Activated CD8-positive, alpha-beta memory T cell treated with anti-CD3 and anti-CD28 coated beads for 1 hour (primary cell): ENCODE measurements at places on chromosomes 2 and 18.

DNA sequence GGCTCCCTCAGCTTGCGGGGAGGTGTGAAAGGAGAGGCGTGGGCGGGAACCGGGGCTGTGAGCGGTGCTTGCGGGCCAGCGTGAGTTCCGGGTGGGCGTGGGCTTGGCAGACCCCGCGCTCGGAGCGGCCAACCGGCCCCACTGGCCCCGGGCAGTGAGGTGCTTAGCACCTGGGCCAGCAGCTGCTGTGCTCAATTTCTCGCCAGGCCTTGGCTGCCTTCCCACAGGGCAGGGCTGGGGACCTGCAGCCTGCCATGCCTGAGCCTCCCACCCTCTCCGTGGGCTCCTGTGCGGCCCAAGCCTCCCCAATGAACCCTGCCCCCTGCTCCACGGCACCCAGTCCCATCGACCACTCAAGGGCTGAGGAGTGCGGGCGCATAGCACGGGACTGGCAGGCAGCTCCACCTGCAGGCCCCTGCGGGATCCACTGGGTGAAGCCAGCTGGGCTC lies 48.2 kb downstream of the RNF138 start:
- no peak for DNase-seq

GRCh38 chr2:19769513-19769912 lies 132.3 kb downstream of the TTC32 start:
- no peak for DNase-seq

DNA sequence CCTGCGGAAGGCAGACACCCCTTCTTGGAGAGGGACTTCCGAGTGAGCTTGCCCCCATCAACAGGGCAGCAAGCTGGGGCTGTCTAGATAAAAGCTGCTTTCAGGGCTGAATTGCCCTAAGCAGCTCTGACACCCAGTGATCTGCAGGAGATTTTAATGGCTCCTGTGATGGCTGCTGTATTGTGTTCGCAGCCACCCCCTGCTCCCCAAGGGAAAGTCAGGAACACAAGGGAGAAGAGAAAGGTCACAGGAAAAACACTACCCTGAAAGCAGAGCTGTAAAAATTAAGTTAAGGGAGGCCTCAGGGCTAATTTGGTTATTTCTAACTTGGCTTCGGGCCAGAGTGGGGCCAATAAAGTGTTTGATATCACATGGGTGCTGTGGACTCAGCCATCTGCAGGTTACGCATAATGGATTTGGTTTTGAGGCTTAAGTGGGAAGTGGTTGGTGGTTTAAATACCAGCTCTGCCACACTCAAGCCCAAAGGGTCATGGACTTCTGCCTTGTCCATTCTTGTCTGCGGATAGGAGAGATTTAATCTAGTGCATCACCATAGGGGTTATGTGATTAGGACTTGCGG lies 147.6 kb downstream of the CLIP4 start:
- no peak for DNase-seq

DNA sequence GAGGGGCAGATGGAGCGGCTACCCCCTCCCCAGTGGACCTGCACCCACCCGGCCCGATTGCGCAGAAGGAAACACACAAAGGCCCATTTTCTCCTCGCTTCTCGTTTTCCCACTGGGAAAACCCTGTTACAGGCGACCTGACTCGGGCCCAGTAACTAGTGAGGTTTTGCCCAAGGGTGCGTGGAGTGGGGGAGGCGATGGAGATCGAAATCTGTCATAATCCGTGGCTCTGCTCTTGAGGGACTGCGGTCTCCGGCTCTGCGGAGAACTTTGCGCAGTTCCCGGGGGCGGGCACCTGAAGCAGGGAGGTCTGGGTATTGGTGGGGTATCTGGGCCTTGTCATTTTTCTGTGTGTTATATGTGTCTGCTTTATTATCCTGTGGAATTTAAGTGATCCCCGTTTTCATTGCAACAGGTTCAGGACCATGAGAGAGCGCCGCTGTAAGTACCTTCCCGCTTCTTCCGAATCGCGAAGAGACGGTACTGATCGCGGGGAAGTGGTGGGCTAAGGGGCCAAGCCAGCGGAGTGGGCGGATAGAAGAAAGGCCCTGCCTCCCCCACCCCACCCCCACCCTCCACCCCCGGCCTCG lies 4.0 kb upstream of the HOXD4 start:
- DNase-seq: no peak

DNA sequence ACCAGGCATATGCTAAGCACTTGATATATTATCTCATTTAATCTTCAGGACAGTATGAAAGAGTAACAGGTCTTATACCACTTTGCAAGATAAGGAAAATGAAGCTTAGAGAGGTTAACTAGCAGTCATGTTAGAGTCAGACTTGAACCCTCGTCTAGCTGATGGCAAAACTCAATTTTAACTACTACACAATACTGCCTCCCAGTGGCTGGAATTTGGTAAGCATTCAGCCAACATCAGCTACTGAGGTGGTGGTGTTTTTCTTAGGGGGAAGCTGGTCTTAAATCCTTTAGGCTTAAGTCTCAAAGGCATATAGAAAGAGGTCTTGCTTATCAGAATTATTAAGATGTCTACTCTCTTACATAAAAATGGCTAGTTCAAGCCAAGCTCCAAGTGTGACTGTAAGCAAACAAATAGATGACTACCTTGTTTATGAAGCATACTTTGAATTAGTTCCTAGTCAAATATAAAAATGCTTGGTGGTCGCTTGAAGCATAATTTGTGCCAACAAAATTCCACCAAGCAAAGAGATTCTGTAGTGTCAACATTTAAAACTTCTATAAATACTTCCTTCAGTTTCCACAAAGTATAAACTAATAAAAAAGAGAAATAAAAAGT lies 325.4 kb upstream of the FIGN start:
- no peak for DNase-seq

DNA sequence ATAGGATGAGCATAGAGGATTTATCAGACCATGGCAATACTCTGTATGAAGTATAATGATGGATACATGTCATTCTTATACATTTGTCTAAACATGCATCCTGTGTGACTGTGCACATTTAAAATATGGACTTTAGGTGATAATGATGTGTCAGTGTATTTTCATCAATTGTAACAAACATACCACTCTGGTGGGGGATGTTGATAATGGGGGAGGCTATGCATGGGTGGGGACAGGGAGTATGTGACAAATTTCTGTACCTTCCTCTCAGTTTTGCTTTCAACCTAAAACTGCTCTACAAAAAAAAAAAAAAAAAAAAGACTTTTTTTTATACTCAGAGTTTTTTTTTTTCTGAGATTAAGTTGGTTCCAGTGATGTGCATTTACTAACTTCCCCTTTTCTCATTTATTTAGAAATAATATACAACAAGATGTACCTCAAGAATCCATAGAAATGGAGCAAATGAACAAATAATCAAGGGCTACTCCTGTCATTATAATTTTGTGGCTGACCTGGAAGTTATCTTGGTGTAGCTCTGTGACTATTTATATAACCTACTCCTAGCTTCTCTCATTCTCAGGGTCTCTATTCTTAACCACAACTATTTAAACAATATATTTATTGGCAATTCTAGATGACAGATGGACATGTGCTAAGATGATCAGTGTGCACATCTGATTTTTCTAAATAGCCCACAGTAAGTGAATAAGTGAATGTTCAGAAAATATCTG lies 108.9 kb upstream of the ITGA4 start:
- DNase-seq: no peak

DNA sequence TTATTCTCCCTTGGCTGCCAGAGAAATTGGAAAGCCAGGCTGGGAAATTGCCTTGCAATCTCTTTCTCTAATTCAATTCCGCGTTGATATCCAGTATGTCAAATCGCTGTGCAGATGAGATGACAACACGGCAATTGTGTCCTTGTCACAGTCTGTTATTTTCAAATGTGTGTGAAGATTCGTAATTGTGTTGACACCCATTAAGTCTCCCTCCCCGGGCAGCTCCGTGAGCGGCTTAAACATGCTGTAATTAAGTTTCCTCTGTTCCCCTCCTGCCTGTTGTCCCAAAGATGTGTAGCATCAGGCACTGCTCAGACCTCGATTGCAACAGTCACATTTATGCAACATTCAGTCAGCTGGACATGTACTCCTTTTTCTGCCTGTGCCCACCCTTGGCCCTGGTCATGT lies 209.5 kb downstream of the LPIN1 start:
- no peak for DNase-seq

GRCh38 chr2:113054066-113054465 lies 1.4 kb upstream of the IL36B start:
- no peak for DNase-seq

DNA sequence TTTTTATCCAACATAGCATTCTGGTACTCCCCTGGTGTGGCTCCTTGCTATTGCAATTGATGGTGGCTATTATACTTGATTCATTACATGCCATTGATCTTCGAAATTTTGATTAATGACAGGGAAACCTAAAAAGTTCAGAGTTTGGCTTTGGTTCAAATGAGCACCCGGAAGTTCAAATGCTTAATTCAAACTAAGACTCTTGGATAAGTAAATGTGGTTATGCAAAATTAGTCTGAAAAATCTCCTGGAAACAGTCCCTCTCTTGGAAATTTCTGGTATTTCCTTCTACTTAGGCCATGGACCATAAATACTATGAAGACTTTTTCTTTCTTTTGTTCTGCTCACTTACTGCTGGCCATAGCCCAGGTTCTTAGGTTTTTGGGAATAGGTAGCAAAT lies 65.3 kb upstream of the SMIM21 start:
- no peak for DNase-seq

GRCh38 chr2:147173189-147173581 lies 671.6 kb upstream of the ACVR2A start:
- DNase-seq: no peak

GRCh38 chr2:234978466-234979203 lies 26.8 kb downstream of the SH3BP4 start:
- no peak for DNase-seq

DNA sequence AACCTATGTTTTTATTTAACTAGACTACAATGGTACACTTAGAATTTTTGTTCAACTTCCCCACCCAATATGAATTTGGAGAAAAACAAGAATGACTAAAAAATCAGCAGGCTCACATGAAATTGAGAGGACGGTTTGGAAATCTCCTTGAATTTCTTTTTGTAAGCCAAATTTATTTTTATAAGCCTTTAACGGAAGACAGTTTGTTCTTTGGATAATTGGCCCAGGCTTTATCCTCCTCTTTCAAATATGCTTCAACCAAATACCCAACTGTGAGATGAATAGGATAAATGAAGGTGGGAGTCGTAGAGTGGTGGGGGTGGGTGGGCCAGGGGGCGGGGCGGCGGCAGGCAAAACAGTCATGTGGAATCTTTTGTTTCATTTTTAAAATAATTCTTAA lies 60.6 kb downstream of the FMNL2 start:
- DNase-seq: no peak

- DNase-seq: no peak
Observed at GRCh38 chr2:128260239-128261138, 58.2 kb downstream of the HS6ST1 start.

DNA sequence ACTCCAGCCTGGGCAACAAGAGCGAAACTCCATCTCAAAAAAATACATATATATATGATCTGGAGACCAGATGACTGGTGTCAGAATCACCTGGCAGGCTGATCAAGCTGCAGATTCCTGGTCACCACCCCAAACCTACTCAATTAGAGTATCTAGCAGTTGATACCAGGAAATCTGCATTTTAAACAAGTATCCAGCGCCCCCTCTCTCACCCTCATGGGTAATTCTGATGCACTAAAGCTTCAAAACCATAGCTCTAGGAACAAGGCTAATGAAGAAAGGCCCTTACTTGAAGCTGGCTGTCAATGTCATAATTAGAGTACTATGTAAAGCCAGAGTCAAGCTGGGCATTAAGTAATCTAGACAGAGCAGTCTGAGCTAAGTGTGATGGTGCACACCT lies 25.0 kb upstream of the PCBP1 start:
- no peak for DNase-seq

- DNase-seq: no peak
Observed at GRCh38 chr18:3410273-3410672, 39.7 kb upstream of the TGIF1 start.

- no peak for DNase-seq
Observed at GRCh38 chr2:188395903-188396689, 104.4 kb downstream of the GULP1 start.

DNA sequence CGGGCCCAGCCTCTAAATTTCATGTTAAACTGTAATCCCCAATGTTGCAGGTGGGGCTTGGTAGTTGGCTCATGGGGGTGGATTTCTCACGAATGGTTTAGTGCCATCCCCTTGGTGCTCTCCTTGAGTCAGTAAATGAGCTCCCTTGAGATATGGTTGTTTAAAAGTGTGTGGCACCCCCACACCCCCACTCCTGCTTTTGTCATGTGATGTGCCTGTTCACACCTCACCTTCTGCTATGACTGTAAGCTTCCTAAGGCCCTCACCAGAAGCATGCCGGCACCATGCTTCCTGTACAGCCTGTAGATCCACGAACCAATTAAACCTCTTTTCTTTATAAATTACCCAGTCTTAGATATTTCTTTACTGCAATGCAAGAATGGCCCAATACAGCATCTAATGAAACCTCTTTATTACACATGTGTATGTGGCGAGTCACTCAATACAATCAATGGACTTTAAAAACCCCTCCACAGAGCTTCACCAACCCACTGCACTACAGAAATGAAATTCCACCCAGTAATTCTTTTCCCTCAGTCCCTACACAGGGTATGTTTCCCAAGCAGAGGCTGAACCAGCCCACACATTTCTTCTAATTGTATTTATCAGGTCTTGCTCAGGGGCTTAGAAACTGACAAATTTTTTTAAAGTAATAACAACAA lies 47.3 kb downstream of the WDFY1 start:
- no peak for DNase-seq

DNA sequence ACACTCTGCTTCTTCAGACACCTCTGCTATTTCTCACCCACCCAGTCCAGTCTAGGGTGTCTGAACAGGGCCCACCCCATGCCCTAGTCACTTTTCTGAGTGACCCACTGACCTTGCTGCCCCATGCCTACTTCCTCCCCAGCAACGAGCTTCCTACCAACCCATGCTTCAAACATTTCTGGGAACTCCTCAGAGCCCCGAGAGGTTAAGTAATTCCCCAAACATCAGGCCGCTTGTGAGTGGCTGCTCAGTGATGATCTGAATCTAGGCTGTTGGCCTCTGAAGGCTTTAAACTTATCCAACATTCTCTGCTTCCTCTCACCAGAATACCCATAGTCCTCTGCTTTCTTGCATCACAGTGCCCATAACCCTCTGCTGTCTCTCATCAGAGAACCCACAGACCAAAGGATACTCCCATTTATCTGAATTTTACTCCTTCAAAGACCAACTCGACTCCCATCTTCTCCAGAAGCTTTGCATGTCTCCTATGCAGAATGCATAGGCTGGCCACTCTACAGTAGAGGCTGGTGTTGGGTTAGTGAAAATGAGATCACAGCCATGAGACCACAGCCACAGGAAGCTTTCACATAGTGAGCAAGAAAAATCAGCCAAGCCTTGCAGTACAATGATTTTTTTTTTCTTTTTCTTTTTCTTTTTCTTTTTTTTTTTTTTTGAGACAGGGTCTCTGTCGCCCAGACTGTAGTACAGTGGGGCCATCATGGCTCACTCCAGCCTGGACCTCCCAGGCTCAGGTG lies 309.5 kb upstream of the LYPD1 start:
- no peak for DNase-seq
